Suppressor macrophage treated with lipopolysaccharide for 4 hours (primary cell): ENCODE measurements at places on chromosomes 6 and 20.

GRCh38 chr6:127969701-127970100 lies 68.8 kb upstream of the THEMIS start:
- DNase-seq: no peak

DNA sequence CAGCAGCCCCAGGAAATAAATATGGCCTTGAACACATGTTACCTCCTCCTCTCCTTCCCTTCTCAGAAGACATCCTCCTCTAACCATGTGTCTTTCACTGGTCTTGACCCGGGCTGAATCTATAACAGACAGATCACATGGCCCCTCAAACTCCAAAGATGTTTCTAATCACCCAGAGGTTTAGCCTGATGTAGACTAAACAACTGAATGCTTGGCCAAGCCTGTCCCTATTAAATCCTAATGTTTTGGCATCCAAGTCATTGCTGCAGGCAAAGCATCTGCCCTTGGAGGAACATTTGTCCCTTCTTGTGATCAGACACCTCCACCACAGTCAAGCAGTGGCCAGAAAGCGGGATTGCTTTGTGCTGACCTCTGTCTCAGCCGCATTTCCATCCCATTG lies 65.5 kb downstream of the ANKRD60 start:
- DNase-seq: no peak

- no peak for DNase-seq
Measured at GRCh38 chr20:1462834-1463233, 3.8 kb downstream of the NSFL1C start.

DNA sequence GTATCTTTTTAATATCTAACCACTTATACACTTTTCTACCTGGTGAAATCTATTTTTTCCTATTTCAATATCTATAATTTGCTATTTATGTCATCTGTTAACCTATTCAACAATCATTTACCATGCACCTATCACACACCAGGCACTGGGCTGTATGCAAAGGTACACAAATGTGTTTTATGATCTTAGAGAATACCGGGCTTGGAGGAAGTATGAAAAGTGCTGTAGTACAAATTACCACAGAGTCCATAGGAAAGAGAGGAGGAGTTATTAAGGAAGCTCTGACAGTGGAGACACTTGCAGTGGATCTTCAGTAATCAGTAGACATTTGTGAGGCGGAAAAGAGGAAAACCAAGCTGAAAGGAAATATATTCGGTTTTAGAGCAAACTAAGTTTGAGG lies 96.0 kb downstream of the HIVEP2 start:
- DNase-seq: no peak

DNA sequence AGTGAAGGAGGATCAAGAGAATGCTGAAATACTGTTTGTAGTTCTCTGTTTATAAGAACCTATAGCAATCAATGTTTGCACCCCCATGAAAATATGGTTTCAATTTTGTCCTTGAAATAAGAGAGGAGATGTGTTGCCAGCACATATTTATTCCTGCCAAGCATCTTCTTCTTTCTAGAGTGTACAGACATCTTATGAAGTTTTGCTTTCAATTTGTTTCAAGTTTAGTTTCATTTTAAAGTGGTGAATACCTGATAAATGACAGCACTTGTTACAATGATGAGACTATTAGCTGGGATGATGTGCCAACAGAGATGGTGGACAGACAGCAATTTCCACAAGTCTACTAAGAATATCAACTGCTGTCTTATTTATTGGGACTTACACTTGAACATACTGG lies 39.2 kb upstream of the CENPW start:
- DNase-seq: no peak

DNA sequence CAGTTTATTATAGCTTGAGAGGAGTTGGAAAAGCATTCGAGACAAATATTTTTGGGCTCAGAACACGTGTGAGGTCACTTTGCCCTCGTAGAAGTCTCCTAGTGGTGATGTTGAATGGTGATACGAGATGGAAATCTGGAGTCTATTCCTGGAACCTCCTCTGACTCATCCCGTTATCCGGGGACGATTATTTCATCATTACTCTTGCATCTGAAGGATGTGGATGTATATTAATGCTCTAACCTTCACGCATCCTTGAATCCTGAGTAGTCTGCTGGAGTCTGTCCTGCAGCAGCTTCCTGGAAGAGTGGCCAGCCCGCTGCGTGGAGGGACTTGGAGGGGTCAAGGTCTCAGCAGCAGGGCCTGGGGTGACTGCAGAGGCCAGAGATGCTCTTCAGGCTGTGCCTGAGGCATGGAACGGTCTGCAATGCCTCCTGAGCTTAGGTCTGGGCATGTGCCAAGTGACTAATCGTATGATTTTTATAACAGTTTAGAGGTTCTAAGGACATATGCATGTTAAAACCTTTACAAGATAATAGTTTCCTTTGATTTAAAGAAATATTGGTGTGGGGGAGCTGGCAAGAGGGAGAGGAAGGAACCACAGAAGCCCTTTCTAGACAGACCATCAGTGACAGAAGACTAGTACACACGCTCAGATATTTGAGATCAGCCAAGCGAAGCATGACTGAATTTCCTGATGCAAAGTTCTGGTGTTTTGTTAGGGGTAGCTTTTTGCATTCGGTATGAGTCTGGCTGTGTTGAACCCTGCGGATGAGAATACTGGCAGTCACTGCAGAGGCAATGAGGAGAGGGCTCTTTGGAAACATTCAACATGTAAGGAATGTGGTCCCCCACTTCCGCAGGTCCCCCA lies 400.2 kb downstream of the QKI start:
- no peak for DNase-seq

- no peak for DNase-seq
Measured at GRCh38 chr20:3165473-3166337, 6.0 kb upstream of the FASTKD5 start.

DNA sequence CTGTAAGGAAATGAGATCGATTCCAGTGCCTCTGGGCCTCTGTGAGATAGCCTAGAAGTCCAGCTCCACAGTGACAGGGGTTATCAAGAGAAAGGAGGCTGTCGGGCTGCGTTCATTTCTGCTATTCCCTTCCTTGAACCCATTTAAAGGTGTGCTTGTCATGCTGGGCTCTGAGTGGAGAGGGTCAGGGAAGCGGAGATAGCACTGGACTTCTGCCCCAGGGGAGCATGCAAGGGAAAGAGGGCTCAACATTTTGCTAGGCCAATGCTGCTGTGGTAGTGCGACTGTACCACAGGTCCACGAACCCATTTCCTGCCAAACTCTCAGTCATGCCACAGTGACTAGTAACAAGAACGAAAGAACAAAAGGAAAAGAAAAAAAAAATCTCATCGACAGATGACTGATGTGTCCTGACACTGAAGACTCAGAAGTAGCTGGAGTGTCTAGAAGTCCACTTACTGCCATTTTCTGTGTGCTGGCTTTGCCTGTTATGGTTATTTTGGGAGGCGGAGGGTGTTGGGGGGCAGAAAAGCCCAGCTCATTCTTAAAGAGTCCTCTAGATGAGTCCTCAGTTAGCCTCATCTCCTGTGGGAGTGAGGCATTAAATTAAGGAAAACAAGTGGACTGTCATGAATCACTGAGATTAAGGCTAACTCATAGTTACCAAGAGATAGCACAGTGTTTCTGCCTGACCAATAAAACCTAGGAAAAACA lies 8.1 kb downstream of the NEDD9 start:
- no peak for DNase-seq

GRCh38 chr6:163659803-163660202 lies 245.3 kb downstream of the QKI start:
- peak; percentile 29 for DNase-seq

DNA sequence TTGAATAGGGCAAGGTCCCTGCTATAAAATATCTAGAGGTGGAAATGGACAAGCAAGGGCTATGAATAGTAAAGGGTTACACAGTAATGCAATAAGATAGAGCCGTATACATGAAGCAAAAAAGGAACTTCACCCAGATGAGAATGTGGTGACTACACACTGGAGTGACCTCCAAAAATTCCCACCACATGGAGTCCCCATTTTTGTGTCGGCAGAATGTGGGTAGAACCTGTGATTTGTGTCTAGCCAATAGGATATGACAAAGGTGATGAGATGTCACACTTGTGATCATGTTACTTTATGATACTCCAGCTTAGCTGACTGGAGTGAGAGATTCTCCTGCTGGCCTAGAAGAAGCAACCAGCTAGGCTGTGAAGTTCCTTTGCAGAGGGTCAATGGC lies 96.8 kb downstream of the SYNE1 start:
- peak; percentile 42 for DNase-seq

- DNase-seq: no peak
Measured at GRCh38 chr6:119218548-119218947, 131.0 kb downstream of the MAN1A1 start.

GRCh38 chr20:40866056-40866455 lies 162.6 kb upstream of the TOP1 start:
- DNase-seq: no peak

DNA sequence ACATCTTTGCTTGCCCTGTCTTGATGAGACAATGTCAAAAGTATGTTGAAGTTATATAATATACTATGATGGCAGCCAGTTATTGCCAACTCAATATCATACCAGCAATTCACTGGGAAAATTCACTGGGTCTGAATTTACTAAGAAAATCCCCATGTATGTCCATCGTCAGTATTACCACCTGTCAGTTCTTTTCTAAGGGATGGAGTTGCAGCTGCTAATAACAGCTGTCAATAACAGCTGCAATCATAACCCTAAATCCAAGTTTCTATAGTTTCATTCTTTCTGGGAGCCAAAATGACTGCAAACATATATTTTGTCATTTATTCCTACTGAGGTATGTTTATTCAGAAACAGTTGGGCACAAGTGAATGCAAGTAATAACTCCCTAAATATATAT lies 132.6 kb upstream of the RIN2 start:
- DNase-seq: no peak

DNA sequence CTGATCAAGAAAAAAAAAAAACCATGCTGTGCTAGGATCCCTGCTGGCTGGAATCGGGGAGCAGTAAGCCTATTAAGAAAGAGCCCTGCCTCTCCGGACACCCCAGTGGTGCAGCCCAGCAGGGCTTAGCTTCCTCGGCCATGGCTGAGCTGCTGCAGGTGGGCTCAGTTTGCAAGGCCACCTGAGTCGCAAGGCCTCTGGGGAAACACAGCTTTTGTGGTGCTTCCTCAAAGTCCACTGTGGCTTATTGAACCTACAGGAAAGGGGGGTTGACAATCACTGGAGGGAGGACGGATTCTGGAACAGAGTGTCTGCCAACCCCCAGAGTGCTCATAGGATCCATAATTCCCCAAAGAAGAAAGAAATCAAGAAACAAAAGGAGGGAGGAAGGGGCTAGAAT lies 240.8 kb downstream of the SMOC2 start:
- DNase-seq: no peak

GRCh38 chr20:41340327-41341055 lies at the start of gene LPIN3:
TSS of gene LPIN3 (plus strand) at chr20:41340821. CDS start at chr20:41345804, 4,983 bp downstream.
- peak; percentile 94 for DNase-seq

GRCh38 chr20:22572491-22572890 lies 11.9 kb downstream of the FOXA2 start:
- no peak for DNase-seq

GRCh38 chr20:46954490-46955038 lies 59.9 kb downstream of the EYA2 start:
- no peak for DNase-seq

DNA sequence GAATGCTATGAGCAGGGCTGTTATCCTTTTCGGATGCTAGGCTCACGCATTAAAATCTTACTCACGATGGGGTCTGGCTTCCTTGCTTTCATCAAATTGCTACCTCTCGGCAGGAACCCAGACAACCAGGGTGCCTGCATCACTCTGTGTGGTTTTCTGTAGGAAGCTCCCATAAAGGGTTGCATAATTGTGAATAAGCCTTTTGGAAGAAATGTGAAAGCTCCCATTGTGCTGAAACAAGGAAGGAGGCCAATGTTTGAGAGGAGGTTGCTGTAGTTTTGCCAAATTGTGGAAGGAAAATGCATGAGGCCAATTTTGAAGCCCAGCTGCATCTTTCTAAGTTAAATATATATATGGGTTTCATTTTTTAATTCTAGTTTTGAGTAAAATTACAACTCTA lies 615.5 kb downstream of the C6orf118 start:
- no peak for DNase-seq

DNA sequence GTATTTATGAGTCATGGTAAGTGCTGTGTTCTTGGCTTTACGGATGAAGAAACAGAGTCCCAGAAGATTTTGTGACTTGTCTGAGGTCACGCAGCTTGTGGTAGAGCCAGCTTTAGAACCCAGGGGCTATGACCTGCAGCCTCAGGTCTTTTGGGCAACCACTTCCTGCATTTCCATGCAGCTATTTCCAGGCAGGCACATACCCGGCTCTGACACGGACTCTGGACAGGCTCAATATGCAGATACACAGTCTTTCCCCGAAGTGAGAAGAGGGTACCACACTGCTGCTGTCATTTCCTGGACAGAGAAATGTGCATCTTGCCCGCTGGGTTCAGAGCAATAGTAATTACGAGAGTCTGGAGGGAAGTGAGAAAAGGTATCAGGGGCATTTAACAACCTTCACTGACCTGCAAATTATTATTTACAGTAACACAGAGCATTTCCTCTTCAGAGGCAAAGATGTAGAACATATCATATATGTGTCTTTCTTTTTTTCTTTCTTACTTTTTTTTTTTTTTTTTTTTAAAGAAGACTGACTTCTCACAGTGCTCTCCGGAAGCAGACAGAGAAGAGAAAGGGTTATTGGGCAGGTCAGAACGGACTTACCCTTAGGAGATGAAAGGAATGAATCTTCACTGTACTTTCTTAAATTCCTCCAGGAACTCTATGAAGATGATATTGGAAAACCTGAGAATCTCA lies 185.1 kb downstream of the CLIC5 start:
- peak; percentile 50 for DNase-seq

GRCh38 chr6:104182811-104183210 lies 676.9 kb downstream of the HACE1 start:
- DNase-seq: no peak

DNA sequence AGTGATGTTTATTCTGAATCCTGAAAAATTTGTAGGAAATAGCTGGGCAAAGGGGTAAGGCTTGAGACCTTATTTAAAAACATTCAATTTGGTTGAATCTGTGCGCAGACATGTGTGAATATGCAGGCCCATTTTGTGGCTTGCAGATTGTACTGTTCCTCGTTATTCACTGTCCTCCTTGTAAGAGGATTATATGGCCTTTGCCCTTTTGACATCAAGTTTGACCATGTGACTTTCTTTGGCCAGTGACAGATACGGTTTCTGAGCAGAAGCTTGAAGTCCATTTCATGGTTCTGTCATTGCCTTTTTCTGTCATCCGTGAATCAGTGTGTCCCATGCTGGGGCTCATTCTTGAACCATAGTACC lies 13.4 kb downstream of the AFDN start:
- no peak for DNase-seq

DNA sequence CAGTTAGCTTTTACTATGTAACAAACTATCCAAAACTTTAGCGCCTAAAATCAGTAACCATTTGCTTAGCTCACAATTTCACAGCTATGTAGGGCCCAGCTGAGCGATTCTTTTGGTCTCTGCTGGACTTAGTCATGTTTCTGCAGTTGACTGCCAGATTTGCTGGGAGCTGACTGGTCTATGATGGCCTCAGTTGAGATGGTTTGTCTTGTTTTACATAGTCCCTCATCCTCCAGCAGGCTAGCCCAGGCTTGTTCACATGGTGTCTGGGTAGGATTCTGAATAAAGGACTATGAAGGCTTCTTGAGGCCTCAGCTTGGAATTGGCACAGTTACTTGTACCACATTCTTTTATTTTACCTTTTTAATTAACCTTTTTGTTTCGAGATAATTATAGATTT lies 247.8 kb upstream of the CHD6 start:
- no peak for DNase-seq
